ENCODE measurements at places on chromosomes 5 and 9.

DNA sequence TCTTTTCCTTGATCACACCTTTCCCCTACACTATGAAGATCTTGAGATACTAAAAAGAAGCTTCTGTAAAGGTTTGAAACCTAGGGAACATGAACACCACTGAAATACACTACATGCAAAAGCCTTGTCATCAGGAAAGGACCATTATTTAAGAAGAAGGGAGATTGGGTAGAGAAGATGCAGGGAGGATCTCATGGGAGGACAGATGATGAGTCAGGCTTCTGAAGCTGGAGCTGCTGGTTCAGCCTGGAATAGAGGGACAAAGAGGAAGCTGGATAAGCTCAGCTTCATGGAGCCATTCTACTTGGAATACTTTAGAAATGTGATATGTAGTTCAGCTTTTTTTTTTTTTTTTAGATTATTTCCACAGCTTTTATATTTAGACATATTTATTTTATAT is 169.8 kb downstream of the MAN2A1 start:
- DNase-seq, result no peak

GRCh38 chr5:130385656-130386055 is 481.4 kb downstream of the CHSY3 start:
- DNase-seq, result no peak

- no peak for DNase-seq
Observed at GRCh38 chr9:137244486-137245449, 3.7 kb downstream of the TUBB4B start.

DNA sequence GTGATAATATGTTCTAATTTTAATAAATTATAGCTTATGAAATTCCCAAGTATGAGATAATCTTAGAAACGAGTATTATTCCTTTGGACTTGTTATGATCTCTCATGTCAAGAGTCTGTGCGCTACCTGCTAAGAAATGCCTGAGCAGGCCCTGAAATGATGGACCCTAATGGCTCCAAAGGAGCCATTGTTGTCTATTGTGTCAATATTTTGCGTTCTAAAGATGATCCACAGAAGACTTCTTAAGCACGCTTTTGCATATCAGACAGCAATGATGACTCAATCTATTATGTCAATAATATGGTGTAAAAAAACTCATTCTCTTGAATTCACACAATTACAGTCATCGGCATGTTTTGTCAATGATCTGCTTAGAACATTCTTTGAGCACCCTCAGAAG is 306.1 kb downstream of the KIAA0825 start:
- no peak for DNase-seq

GRCh38 chr9:91039125-91039834 is 237.7 kb downstream of the SYK start:
- DNase-seq, result no peak

DNA sequence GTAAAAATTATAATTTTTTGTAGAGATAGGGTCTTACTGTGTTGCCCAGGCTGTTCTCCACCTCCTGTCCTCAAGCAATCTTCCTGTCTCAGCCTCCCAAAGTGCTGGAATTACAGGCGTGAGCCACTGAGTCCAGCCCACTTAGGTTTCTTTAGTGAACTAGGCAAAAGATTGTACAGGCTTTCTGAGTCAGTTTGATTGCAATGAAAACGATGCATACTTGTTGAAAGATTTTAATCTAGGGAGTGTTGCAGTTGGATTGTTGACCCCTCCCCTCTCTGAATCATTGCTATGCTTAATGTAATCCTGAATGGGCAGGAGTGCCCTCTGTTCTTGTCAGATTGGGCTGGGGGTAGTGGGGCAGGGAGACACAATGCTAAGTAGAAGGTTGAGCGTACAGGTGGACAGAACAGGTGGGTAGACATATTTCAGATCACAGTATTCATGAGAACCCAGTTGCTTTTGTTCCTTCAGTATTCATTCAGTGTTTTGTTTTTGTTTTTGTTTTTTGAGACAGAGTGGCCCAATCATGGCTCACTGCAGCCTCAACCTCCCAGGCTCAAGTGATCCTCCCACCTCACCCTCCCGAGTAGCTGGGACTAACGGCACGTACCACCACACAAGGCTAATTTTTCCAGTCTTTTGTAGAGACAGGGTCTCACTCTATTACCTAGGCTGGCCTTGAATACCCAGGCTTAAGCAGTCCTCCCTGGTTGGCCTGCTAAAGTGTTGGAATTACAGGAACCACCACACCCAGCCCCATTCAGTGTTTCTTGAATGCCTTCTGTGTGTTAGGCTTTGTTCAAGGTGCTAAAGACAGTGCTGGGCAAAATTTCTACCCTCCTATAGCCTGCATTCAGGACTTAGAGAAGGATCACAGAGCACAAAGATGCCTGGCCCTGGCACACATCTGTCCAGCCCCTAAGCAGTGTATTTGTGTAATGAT is 70.1 kb downstream of the KIAA1958 start:
- no peak for DNase-seq

DNA sequence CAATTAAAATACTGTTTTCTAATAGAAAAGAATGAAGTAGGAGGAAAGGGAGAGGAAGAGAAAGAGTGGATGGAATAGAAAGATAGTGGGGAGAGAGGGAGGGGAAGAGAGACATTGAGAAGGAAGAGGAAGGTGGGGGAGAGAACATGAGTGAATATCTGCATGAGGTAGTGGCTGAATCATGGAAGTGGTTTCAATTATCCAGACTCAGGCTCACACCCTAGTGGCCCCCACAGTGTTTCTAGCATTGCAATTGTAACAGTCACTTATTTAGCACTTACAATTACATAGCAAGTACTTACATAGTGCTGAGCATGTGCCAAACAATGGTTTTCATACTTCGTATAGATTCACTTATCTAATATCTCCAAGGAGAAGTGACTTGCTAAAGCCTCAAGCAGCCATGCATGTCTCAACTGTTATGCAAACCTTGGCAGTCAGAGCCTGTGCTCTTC is 72.7 kb downstream of the CAST start:
- DNase-seq, result no peak

GRCh38 chr5:38455796-38456330 is 100.6 kb downstream of the LIFR start:
- DNase-seq, result no peak

GRCh38 chr9:14313951-14314423 is at the start of gene NFIB:
NFIB (minus strand) TSS chr9:14314141; CDS start chr9:14313511, 630 bp downstream.
- DNase-seq, result no peak

DNA sequence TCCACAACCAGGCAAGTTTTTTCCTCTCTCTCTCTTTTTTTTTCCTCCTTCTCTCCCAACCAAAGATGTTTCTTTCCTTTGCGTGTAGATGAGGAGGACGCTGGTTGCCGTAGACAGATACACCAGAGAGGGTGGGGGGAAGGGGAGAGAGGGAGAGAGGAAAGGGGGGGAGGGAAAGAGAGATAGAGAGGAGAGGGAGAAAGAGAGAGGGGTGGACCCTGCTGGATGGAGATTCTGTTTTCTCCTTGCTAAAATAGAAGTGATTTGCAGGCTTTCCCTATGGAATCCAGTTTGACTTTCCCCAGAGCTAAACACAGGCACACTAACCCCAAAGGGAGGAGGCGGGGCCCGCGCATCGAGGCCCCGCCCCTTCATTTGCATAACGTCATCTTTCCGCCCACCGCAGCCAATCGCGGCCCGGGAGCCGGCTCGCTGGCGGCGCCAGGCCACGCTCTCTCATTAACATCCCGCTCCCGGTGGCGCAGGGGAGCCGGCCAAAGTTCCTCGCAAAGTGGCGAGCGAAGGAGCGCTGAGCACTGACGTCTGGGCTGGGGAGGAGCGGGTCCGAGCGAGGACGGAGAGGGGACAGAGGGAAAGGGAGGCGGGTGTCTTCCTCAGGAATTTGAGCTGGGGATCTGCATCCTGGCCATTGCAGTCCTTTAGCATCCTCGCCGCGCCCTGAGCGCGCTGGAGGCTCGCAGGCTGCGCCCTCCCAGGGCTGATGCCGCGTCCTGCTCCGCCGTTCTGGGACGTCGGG is 487 bp upstream of the EBF1 start:
- peak; percentile 82 for DNase-seq

GRCh38 chr5:42390115-42390514 is 33.1 kb upstream of the GHR start:
- DNase-seq, result no peak

GRCh38 chr9:88383176-88383575 is 5.1 kb upstream of the SPIN1 start:
- DNase-seq, result no peak

DNA sequence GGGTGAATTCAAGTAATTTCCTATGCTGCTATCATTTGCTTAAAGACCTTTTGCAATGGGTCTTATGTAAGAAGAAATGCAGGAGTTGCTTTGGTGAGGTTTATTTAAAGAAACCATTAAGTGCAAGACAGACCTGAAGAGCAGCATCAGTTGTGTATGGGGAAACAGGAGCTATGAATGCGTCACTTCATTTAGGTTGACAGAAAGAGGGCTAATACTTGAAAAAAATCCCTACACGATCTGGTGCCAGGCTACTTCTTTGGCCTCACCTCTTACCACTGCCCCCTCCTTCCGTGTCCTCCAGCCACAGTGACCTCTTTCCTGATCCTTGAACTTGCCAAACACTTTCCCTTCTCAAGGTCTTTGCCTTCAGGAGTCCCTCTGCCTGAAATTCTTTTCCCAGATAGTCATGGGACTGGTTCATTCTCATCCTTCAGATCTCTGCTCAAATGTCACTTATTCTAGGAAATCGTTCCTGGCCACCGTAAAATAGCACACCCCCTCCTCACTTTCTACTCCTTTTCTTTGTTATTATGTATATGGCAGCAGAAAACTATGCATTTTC is 1.4 kb upstream of the JAK2 start:
- no peak for DNase-seq

- DNase-seq, result no peak
Observed at GRCh38 chr5:145947581-145947980, 11.2 kb downstream of the SH3RF2 start.

DNA sequence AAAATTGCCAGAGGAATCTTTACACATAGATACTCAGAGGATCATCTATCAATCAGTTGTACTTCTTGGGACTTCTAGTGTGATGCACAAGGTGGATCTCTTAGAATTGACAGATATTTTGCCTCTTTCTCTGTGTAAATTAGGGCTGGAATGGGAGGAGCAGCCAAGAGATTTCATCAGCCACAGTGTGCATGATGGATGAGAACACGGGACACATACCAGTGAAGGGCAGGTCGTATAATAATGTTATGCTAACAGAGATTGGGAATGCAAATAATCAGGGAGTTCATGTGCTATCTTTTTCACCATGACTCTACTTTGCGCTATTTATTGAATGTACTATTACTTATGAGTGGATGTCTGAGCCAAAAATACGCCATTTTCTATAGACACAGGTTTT is 43.3 kb upstream of the ISOC1 start:
- no peak for DNase-seq

GRCh38 chr5:143101121-143101520 is 302.4 kb downstream of the NR3C1 start:
- no peak for DNase-seq
